ENCODE measurements at places on chromosomes 4 and X.
A peak's percentile ranks its signal among the peaks of the same experiment; 100 is the strongest.

- no peak for DNase-seq
Observed at GRCh38 chr4:8374851-8375649, 65.5 kb downstream of the ACOX3 start.

DNA sequence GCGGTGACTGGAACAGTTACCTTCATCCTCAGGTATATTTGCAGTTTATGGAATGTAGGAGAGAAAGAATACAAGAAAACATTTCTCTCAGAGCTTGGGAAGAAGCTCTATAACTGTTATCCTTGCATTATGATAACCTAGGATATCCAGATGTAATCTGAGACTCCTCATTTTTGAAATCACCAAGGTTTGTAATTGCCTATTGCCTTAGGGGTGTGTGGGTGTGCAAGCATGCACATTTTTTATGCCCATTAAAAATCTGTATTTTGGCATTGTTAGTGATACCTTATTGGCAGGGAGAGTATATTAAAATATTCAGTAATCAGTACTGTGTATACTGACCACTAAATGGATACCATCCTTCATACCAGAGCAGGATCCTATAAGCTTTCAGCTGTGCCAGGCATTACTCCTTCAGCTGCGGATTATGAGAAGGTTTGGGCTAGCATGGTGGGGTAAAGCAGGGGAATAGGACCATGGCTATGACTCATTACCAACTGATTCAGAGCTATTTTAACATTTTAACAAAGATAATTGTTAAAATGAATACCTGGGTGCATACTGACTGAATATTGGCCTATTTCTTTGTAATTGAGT, 8.3 kb downstream of the SEC24B start:
- DNase-seq = no peak

DNA sequence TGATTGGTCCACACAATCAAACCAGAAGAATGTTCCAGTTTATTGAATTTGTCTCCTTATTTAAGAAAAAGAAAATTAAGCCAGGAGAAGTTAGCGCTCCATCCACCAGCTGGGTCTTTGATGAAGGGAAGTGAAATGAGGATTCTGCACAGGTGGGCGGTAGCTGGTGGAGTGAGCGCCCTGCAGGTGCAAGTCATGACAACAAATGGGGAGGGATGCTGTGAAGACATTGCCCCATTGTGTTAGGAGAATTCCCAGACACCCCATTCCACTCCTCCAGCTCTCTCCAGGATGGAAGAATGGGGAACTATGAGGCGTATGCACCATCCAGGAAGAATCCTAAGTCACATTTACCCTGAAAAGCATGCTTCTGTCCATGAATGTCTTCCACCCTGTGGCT, 22.9 kb downstream of the PLRG1 start:
- DNase-seq = no peak

DNA sequence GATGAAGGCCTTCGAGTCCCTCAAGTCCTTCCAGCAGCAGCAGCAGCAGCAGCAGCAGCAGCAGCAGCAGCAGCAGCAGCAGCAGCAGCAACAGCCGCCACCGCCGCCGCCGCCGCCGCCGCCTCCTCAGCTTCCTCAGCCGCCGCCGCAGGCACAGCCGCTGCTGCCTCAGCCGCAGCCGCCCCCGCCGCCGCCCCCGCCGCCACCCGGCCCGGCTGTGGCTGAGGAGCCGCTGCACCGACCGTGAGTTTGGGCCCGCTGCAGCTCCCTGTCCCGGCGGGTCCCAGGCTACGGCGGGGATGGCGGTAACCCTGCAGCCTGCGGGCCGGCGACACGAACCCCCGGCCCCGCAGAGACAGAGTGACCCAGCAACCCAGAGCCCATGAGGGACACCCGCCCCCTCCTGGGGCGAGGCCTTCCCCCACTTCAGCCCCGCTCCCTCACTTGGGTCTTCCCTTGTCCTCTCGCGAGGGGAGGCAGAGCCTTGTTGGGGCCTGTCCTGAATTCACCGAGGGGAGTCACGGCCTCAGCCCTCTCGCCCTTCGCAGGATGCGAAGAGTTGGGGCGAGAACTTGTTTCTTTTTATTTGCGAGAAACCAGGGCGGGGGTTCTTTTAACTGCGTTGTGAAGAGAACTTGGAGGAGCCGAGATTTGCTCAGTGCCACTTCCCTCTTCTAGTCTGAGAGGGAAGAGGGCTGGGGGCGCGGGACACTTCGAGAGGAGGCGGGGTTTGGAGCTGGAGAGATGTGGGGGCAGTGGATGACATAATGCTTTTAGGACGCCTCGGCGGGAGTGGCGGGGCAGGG, 568 bp downstream of the HTT start:
- DNase-seq = peak; percentile 45

DNA sequence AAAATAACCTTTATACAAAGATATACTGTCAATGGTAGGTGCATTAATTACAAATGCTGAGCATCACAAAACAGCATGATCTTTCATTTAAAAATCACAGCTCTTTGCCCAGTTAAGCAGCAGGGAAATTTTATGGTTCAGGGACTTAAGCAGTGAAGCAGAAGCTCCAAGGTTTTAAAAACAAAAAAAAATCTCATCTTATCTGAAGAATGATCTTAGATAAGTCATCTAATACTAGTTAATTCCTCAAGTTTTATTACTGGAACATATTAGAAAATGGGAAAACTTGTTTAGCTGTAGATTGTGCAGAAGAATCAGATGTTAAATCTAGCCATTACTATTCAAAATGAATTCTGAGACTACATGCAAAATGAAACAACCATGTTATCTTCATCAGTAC, 289.9 kb downstream of the GASK1B start:
- no peak for DNase-seq

DNA sequence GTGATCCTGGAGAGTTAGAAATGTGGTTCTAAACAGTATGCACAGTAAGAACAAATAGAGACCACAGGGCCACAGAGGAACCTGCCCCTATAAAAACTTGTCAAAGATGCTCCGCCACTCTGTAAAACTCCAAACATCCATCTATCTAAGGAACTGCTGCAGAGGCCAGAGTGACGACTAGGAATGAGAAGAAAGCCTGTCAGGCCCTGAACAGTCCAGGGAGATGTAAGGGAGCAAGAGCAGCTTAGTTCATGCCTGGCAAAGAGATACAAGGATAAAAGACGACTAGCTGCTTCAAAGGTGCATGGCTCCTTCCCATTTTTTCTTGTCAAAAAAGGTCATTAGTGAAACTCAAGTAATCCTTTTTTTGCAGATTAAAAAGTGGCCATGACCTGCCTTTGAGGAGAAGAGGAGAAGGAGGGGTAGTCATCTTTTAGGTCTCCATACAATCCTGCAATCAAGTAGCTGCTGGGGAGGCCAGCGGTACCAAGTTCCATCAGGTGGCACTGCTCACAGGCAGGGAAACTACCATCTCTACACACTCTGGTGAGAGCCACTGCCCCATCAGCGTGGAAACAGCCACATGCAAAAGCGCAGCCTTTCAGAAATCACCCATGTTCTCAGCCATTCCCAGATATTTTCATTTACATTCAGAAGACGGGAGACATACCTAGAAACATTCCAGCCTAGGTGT, 162.1 kb downstream of the TSPAN5 start:
- DNase-seq = no peak

DNA sequence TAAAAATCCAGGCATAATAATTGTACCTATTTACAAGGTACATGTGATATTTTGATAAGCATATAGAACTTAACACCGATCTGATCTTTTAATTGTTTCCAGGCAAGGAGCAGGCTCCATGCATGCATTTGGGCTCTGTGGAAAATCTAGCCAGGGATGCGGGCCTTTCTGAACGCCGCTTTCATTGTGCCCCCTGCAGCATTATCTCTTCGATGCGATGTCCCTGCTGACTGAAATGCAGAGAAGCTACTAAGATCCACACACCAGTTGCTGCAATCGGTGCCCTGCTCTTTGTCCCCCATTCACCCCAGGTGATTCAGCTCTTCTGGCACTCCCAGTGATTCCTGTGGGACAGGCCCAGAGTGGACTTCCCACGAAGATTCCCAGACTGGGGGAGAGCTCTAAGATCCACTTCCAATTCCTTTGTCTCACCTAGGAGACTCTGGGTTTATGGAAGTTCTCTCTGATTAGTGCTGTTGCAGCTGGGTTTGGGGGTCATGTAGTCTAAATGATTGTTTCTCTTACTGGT, 254.3 kb upstream of the AGA start:
- DNase-seq = no peak

GRCh38 chr4:53199356-53199755, 166.5 kb downstream of the SCFD2 start:
- no peak for DNase-seq

- no peak for DNase-seq
Observed at GRCh38 chr4:15771216-15772058, 6.7 kb upstream of the CD38 start.

DNA sequence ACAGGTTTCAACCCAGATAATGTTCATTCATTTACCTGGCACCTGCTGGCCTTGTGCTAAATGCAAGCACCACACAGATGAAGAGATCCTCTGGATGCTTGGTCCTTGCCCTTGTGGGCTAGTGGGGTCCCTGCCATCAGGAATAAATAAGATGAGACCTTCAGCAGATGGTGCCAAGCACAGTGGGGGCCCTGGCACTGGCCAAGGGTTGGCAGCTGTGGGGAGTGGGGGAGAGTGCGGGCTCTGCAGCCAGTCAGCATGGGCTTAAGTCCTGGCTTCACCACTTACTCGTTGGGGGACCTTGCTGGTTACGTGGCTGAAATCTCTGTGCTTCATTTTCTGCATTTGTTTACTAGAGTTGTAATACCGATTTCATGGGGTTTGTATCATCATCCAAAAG, 6.9 kb downstream of the LAP3 start:
- no peak for DNase-seq

DNA sequence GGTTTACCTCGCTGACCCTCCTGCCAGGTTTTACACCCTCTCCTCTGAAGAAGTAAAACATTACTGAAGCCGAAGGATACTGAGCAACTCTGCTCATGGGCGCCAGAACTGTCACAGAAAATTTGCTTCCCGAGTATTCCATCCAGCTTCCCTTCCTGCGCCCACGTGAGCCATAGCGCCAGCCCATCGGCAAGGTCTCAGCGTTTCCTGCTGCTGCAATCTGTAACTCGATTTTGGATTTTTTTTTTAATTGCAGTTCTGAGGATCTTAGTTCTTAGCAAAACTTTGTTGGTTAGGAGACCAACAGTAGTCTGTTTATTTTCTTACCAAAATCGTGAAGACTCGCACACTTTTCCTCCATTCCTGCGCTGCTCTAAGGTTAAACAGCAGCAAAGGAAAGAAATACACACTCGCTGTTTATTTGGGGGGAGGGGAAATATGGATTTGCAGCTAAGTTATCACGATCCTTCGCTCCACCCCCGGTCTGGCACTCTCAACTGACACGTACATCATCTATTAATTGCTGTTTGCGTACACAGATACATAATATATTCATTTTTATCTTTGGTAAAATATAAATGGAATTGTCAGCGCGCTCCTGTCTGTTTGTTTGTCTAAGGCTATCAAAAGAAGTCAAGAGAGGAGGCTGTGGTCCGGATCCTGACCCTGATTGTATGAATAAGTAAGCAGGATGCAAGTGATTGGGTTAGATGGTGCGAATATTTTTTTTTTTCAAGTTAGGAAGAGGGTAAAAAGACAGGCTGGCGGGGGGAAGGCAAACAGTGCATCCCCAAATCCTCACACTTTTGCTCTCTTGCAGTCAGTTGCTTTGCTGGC, at the start of gene TLL1:
TSS of gene TLL1 (plus strand) at position 777 of the 837 bp plus-strand sequence. CDS start 668 bp downstream, outside the sequence.
- DNase-seq = no peak

GRCh38 chr4:90145319-90145718, 18.1 kb downstream of the CCSER1 start:
- DNase-seq = no peak

GRCh38 chr4:165343353-165344191, 16.1 kb downstream of the MSMO1 start:
- no peak for DNase-seq

GRCh38 chrX:10618961-10619360, 1.4 kb downstream of the MID1 start:
- DNase-seq = no peak

- DNase-seq = no peak
Observed at GRCh38 chrX:112672788-112673560, 6.8 kb downstream of the LHFPL1 start.

DNA sequence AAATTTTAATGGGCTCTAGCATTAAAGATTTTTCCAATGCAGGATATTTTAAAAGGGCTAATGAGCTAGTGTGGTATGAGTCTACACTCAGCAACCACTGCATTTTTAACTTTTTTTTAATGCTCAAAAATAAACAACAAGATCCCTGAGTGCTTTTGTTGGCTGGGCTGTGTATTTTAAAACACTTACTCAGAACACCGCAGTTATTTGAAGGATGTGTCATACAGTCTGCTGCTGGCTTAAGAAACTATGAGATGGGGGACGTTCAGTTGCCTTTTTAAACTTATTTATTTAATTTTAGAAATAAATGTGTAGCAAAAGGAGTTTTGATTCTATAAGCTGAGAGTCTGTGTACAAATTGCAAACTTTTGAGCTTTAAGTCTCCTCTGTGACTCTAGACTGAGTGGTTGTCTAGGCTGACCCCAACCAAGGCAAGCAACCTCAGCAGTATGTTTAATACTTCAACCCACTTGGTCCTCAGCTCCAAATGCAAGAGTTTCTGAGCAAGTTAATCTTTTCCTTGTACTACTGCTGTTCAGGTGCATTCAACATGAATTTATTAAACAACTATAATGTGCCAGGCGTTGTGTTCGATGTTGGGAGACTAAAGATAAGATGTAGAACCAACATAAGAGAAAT, 278.6 kb upstream of the DIPK2B start:
- no peak for DNase-seq

- no peak for DNase-seq
Observed at GRCh38 chrX:112857478-112857878, 16.8 kb upstream of the AMOT start.

Data from T-helper 2 cell treated with Interferon-gamma antibody and Interleukin-4, amounts not matched to agents 5 μg/mL and 100 μg/mL, for 36 hours (primary cell).